Germinal center (tissue), 1 donor: ENCODE measurements at places on chromosomes 7 and 10.

DNA sequence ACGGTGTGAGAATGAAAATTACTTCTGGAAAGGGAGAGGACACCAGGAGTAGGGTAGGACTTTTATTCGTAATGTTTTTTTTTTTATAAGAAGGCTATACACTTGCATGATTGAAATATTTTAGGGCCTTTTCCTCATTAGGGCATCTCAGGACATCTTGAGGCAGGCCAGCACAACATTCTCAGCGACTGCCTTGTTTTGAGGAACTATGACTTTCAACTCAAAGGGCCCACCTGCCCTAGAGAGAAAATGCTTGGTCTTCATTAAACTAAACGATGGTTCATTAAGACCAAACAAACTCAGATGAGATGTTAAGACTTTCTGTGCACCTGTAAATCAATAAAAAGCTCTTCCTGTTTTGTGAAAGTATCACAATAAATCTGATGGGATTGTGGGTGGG lies 11.3 kb downstream of the NOD1 start:
- no peak for DNase-seq

DNA sequence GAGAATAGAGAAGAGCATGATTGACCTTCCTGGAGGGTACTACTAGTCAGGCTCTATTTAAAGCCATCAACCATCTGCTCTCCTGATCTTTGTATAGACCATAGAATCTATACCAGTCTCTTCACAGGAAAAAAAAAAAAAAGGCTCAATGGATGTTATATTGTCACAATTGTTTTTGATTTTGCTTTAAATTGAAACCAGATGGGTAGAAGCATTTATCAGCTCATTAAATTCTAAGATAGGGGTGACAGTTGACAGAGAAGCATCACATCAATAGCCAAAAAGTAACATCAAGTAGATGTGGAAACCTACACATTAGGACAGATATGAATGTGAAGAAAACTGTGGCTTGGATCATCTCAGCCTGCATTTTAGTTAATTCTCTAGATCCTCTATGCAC lies 558.9 kb upstream of the MBL2 start:
- DNase-seq = no peak

- no peak for DNase-seq
These were observed 30.4 kb upstream of the RET start for GRCh38 chr10:43046288-43046991.

GRCh38 chr10:51045871-51046270 lies 28.4 kb upstream of the PRKG1 start:
- no peak for DNase-seq

- no peak for DNase-seq
These were observed 19.5 kb downstream of the EVX1 start for GRCh38 chr7:27262121-27262520.

DNA sequence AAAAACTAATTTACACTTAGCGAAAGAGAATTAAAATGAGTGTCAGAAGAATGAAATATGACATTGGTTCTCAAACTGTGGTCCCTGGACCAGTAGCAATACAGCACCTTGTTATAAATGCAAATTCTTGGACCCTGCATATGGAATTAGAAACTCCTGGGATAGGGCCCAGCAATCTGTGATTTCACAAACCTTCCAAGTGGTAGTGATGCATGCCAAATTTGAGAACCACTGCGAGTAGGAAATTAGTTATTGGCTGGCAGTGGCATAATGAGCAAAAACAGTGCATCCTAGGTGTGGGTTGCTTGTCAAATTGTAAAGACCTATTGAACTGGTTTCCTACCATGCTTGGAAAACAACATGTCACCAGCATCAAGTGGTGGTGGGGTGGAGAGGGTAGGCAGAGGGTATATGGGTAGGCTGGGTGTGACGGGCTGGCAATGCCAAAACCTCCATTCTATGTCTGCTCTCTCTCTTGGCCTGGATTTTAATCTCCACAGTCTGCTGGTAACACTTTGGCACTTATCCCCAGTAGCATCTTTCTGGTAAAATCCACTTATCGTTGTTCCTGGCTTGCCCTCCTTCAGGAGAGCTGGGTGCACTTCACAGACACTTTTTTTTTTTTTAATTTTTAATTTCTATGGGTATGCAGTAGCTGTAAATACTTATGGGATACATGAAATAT lies 50.0 kb downstream of the ZNF22 start:
- no peak for DNase-seq

GRCh38 chr7:106905734-106906133 lies 40.7 kb downstream of the PIK3CG start:
- no peak for DNase-seq

GRCh38 chr10:27245836-27246235 lies 5.2 kb upstream of the ACBD5 start:
- no peak for DNase-seq

- no peak for DNase-seq
These were observed 10.0 kb downstream of the ZNF800 start for GRCh38 chr7:127382301-127383085.

- no peak for DNase-seq
These were observed 41.7 kb downstream of the REEP3 start for GRCh38 chr10:63562857-63563256.

DNA sequence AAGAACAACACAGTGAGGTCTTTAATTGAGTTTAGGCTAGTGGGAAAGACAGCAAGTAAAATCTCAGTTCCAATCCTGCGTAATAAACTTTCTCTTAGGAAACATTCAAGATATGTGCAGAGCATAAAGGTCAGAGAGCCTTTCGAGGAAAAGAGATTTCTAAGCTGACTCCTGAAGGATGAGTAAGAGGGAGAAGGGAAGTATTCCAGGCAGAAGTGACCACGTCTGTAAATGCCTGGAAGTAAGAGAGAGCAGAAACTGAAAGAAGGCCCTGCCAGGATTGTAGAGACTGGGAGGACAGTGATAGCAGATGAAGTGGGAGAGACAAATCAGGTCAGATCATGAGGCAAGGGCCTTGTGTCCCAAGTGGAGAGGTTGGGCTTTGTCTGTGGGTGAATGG lies 41.8 kb downstream of the PNLIPRP3 start:
- DNase-seq = no peak

- no peak for DNase-seq
These were observed 8.7 kb downstream of the TAF3 start for GRCh38 chr10:7826971-7827370.

- no peak for DNase-seq
These were observed 316.7 kb downstream of the FGFR2 start for GRCh38 chr10:121281576-121281975.

DNA sequence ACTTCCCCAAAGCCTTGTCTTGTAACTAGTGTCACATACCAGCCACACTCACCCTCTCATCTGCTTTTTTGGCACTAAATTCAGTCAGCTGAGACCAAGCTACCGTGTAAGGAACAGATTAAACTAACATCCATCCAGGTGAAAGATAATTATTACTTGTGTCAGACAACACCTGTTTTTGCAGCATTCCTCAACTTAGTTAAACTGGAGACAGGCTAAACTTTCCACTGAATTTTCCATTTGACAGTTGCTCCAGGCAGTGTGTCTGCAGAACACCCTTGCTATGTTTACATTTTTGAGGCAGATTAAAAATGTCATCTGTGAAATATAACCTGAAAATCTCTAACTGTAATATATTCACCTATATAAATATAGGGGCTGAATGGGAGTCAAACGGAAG lies 73.6 kb downstream of the CYP26A1 start:
- no peak for DNase-seq

- DNase-seq = no peak
These were observed 152.8 kb upstream of the FEZF1 start for GRCh38 chr7:122457325-122457724.

GRCh38 chr7:151880688-151881087 lies 3.8 kb upstream of the PRKAG2 start:
- DNase-seq = no peak

DNA sequence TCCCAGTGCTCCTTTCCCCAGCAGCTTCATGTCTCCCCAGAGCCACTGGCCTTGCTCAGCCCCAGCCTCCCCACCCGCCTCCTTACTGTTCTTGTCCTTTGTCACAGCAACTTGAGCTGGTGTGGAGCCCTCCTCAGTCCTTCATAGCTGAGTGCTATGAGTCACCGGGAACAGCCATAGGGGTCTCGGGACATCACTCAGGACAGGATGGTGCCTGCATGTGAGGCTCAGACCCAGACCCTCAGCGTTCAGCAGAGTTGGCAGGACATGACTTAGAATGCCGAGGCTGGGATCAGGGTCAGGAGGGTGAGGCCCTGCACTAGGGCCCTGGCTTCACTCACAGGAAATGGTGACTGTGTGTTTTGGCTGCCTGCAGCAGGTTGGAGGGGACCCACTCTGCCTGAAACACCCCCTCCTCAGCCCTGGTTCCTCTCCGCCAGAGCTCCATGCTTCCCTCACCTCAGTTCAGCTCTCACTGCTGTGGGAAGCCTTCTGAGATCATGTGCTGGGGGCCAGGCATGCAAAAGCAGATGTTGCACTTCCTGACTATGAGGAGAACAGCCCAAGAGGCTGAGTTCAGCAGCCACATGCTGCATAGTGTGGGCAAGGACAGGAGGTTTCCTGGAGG lies 40.7 kb upstream of the GJD4 start:
- DNase-seq = no peak

DNA sequence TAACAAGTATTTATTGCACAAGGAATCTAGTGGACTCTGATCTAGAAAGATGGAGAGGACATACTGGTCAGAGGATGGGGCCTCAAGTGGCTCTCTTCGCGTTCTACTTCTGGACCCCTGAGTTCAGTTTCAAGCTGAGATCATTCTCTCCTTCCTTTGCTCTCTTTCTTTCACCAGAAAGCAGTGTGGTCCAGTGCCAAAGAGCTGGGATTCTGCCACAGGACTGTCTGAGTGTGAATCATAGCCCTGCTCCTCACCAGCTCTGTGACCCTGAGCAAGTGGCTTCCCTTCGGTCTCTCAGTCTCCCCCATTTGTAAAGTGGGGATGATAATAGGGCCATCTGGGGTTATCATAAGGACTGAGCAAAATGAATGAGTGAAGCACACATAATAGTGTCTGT lies 715.2 kb downstream of the SUGCT start:
- no peak for DNase-seq

GRCh38 chr10:11551916-11552602 lies 59.4 kb downstream of the USP6NL start:
- peak; percentile 31 for DNase-seq

DNA sequence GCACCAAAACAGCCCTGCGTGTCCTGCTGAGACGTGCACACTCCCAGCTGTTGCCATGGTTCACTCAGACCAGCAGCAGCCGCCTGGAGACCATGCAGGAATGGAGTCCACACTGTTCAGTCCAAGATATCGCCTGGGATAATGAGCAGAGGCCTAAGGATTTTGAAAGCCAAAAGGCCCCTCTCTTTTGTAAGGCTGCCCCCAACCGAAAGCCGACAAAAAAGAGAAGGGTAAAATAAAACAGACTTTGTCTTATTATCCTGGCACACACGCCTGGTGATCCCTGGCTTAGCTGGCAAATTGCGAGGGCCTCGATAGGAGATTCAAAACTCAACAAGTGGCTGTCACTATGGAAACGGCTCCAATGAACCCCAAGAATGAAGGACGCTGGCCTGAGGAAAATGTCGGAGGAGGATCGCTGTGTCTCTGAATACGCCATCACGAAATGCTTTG lies 263.6 kb downstream of the SKIDA1 start:
- no peak for DNase-seq

- DNase-seq = peak; percentile 33
These were observed 1.3 kb downstream of the UBN2 start for GRCh38 chr7:139232377-139232717.

DNA sequence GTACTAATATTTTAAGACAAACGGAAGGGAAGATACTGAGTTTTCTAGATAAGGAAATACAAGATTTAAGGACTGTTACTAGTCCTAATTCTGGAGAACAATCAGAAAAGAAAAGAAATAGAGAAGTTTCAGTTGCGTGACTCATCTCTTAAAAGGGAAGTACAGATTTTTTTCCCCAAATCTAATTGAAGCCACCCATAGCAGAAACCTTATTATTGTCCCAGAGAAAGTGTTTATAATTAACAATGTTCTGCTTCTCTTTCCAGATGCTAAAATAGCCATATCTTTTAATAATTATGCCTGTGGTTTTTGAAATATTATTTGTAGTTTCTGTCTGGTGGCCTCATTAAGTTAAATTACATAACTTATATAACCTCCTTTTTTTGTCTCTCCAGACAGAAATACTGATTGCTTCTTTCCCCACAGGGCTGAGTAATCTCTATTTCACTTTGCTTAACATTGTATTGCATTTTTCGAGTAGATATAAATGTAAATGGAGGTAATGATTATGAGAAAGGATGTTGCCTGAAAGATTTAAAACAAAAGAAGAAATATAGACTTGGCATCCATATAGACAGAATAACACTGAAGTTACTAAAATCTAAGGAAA lies 240.7 kb upstream of the MBL2 start:
- no peak for DNase-seq

DNA sequence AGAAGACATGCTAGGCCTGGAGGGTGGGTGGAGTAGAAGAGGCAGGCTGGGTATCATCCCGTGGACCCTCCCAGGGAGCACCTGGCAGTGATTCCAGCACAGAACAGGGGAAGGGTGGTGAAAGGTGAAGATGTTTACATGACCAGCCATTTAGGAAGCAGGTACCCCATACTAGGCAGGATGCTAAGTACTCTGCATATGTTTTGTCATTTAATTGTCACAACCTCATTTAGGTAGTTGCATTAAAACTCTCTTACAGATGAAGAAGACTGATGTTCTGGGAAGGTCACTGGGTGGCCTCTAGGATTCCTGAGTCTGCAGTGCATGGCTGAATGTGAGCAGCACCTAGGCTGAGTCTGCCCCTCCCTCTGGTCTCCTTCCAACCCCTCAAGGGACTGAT lies 15.2 kb downstream of the ITPRIP start:
- no peak for DNase-seq

GRCh38 chr10:59885430-59886134 lies 20.8 kb downstream of the CCDC6 start:
- peak; percentile 81 for DNase-seq

GRCh38 chr10:125161707-125162119 lies 1.4 kb upstream of the CTBP2 start:
- no peak for DNase-seq

DNA sequence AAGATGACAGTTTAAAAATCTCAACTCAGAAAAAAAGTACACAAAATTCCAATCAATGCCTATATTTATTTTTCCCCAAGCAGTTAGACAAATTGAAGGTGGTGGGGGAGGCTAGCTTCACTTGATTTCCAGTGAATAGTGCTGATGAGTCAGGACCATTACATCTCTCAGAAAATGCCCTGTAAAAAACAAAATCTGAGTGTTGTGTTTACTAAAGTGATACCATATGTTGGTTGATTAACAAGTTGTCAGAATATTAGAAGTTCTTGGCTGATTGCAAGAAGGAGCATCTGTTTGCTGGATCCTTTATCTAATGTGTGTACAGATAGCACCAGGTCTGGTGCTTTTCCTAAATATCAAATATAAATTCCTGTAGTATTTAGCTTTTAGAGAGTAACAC lies 31.3 kb upstream of the KIAA1217 start:
- DNase-seq = no peak

DNA sequence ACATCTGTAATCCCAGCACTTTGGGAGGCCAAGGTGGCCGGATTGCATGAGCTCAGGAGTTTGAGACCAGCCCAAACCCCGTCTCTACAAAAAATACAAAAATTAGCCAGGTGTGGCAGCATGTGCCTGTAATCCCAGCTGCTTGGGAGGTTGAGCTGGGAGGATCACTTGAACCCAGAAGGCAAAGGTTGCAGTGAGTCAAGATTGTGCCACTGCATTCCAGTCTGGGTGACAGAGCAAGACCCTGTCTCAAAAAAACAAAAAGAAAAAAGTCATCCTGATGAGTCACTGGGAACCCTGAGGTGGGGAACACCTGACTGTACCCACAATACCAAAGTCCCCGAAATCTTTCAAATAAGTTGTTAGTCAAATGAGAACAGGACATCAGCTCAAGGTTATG lies 80.0 kb downstream of the NEBL start:
- DNase-seq = no peak
